ENCODE measurements at places on chromosomes 12 and 14. TPM values are rescaled to one million over a fixed set of nuclear protein-coding genes. Genes with fewer than 3 reads are reported as not detected.

Gene CRACR2A
- 19.5 TPM for total RNA-seq

Gene INHBC
- total RNA-seq, result not detected

- DNase-seq, result no peak
Observed at GRCh38 chr12:77571768-77572167, 258.9 kb upstream of the NAV3 start.

Gene CARMIL3
- total RNA-seq, result 0.04 TPM

GRCh38 chr14:82710267-82710841, 1176.7 kb upstream of the SEL1L start:
- no peak for DNase-seq

Gene DHRS2
- total RNA-seq, result 0.07 TPM

DNA sequence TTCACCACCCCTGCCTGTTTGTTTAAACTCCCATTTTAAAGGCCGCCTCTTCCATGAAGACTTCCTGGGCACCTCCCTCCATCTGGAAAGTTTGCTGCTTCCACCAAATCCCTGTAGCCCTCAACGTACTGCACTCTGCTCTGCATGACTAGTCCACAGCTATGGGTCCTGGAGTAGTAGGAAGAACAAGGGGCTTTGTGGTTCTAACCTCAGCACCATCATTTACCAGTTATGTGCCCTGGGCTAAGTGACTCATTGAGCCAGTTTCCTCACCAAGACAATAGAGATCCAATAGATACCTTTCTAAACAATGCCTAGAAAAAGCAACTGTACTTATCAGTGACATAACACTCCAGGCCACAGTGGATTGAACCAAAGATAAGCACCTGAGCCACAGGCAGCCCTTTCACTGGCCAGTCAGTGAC, 8.5 kb upstream of the LTBP2 start:
- peak; percentile 94 for DNase-seq

DNA sequence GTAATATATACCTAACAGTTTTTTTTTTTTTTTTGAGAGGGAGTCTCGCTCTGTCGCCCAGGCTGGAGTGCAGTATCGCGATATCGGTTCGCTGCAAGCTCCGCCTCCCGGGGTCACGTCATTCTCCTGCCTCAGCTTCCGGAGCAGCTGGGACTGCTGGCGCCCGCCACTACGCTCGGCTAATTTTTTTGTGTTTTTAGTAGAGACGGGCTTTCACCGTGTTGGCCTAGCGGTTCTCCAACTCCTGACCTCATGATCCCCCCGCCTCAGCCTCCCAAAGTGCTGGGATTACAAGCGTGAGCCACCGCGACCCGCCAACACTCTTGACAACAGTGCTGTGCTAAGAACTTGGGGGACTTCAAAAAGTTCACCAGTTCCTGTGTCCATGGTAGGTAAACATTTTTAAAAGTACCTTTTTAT, 63.5 kb downstream of the FOXG1 start:
- no peak for DNase-seq

DNA sequence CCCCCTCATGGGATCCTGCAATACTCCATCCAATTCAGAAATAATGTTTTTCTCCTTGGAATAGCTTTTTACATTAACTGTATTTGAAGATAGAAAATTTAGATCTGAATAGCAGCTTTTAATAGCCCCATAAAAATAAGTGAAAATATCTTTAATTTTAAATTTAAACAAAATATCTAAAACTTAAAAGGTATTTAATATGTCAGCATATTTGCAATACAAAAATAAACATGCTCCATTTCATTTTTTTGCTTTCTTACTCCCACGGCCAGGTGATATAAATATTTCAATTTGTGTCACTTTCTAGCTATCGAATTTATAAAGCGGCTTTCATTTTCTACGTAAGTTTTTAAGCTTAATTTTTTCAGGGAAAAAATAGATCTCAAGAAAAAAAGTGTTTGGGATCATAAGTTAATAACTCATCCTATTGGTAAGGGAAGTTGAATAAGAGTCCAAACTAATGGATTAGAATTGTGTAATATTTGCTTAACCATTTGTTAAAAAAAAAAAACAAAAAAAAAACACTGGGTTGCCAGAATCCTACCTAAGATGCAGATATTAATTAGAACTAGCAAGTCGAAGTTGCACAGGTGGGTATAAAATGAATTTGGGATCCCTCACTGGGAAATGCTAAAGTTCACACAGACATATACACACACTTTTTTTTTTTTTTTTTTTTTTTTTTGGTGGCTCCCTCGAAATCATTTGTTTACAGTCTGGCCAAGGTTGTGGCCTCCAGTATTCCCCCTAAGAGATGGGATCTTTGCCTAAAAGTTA, 47.6 kb downstream of the PPP2R5C start:
- DNase-seq, result no peak

Gene PAX9
- total RNA-seq, result not detected

- DNase-seq, result no peak
Observed at GRCh38 chr14:34676516-34677211, 37.7 kb downstream of the CFL2 start.

Measured in pulmonary artery endothelial cell (primary cell).